ENCODE measurements at places on chromosomes 6 and 20.
A peak's percentile ranks its signal among the peaks of the same experiment; 100 is the strongest.

DNA sequence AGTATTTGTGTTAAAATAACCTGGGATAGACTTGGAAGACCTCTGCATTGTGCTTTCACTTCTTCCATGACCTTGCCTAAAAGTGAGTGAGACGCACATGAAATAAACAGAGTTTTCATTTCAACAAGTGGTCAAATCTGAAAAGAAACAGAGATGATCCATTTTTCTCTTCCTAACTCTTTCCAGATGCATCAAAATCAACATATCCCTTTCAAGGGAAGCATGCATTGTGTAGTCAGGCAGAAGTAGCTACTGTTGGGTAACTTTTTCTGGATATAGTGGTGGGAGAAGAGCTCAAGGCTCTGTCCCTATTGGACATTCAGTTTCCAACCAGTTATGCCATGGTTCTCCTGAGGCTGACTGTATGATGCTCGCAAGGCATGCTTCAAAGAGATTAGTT, 233.0 kb upstream of the JAG1 start:
- DNase-seq, result no peak

GRCh38 chr6:144782634-144783033, 497.5 kb downstream of the UTRN start:
- no peak for DNase-seq

DNA sequence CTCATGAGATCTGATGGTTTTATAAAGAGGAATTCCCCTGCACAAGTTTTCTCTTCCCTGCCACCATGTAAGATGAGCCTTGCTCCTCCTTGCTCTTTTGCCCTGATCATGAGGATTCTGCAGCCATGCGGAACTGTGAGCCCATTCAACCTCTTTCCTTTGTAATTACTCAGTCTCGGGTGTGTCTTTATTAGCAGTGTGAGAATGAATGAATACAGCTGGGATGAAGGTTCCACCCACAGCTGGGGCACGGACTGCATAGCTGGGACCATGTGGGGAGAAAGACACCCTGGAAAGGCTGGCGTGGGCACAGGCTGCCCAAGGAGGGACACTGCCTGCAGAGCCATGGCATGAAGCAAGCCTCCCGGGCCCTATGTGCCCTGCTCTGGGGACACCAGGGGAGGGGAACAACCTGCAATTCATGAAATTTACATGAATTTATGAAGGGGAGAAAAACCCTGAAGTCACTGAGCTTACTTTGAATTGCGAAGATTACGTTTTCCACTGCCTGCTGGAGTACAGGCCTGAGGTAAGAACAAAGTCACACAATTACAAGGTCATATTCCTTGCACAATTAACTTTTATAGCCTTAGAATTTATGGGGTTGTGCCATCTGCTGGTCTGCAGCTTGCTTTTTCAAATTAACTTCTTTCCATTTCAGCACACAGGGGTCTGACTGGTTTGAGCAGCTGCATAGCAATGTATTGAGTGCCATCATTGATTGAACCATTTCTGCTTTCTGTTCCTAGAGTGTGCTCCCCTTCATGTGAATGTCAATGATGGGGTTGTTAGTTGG, 46.2 kb downstream of the SLC22A1 start:
- DNase-seq, result no peak

DNA sequence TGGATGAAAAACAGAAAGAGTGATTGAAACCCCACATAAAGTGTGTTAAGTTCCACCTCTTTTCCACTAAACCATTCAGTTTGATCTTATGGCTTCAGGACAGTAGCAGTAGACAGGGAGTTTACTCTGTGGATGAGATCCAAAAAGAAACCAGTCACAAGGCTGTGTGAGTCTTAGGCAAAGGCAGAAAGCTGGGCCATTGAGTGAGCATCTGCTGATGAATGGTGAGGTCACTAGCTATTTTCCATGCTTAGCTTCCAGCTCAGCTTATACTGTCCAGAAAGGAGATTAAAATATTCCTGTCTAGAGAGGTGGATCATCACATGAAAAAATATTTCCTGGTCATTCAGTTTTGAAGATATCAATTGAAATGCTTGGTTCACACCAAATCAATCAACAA, 1643.9 kb downstream of the HACE1 start:
- peak; percentile 45 for DNase-seq

GRCh38 chr20:10648651-10649050, 25.1 kb downstream of the JAG1 start:
- peak; percentile 92 for DNase-seq

GRCh38 chr20:2742934-2743559, 50.5 kb downstream of the EBF4 start:
- DNase-seq, result peak; percentile 20
